ENCODE measurements at places on chromosomes 7 and 10. TPM values are rescaled to one million over a fixed set of nuclear protein-coding genes. Genes with fewer than 3 reads are reported as not detected.

GRCh38 chr10:5595994-5596471 lies 70.4 kb downstream of the ASB13 start:
- no peak for DNase-seq

DNA sequence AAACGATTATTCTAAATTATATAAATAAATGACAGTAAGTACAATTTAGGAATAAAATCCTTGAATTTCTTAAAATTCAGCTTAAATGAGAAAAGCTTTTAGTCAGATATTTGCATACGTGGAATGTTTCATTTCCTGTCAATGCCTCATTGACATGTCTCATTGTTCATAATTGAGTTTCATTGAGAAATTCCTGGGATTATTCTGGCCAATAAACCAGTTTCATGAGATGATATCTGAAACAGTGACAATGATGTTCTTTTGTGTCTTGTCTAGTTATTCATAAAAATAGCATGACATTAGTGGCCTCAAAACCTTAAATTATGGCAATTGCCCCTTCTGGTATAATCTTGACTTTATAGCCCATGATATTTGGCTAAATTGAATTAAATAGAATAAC lies 95.8 kb downstream of the DKK1 start:
- no peak for DNase-seq

DNA sequence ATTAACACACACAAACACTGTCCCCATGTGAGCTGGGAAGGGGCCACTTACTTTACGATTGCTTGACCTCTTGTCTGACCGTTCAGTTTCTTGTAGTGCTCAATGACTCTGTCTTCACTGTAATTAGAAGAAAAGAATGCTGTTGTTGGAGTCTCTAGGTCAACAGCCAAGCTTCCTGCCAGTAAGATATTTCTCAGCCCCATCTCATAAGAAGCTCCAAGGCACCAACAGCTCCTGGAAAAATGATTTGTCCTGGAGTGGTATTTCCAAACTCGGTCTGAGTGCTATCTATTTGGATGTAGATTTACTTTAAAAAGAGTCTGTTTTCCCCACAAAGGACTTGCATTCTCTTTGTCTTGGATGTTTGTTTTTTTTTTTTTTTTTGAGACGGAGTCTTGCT lies 153.7 kb downstream of the PRPF18 start:
- no peak for DNase-seq

- DNase-seq: no peak
These were observed 1.8 kb downstream of the TPST1 start for GRCh38 chr7:66206934-66207240.

- DNase-seq: no peak
These were observed 26.4 kb downstream of the ASB13 start for GRCh38 chr10:5640036-5640435.

Gene MOGAT3
- total RNA-seq: not detected

Gene NKX1-2
- not detected for total RNA-seq

DNA sequence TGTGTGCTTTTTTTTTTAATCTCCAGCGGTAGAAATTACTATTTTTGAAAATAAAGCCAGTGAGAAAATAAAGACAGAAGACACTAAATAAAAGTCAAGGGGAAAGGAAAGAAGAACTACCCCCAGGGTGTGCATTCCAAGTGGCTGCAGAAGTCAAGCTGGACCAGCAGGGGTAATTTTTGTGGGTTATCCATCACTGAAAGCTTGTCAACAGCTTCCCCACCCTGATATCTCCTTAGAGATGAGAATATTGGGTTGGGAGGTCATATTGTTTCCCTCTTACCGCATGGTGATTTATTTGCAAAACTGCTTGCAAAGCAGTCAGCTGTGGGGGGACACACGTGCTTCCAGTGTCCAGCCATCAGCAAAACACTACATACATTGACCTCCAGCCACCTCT lies 46.4 kb downstream of the FAM107B start:
- no peak for DNase-seq

Gene LRRC18
- 0.96 TPM for total RNA-seq

- DNase-seq: peak; percentile 64
These were observed 42.3 kb downstream of the MINPP1 start for GRCh38 chr10:87546971-87547413.

GRCh38 chr10:80693565-80693964 lies 155.9 kb downstream of the SH2D4B start:
- DNase-seq: no peak

Gene HYAL4
- not detected for total RNA-seq

Gene GPR37
- total RNA-seq: 0.96 TPM

- no peak for DNase-seq
These were observed 2.9 kb downstream of the GLCCI1 start for GRCh38 chr7:7971308-7972040.

DNA sequence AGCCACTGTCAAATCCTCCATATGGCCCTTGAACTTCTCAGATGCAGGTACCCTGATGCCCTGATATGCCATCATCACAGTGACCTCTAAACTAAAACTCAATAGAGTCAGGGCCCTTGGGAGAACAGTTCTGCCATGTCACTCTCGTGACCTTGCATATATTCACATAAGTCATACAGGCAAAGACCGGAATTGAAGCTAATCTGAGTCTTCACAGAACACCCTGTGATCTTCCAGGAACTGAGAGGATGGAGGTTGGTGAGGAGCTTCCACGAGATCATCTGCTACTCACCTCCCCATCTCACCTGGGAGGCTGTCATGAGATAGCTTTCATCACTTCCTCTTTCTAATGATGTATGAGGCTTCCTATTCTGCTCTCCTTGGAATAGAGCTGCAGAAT lies 228.7 kb upstream of the CCDC6 start:
- DNase-seq: no peak

DNA sequence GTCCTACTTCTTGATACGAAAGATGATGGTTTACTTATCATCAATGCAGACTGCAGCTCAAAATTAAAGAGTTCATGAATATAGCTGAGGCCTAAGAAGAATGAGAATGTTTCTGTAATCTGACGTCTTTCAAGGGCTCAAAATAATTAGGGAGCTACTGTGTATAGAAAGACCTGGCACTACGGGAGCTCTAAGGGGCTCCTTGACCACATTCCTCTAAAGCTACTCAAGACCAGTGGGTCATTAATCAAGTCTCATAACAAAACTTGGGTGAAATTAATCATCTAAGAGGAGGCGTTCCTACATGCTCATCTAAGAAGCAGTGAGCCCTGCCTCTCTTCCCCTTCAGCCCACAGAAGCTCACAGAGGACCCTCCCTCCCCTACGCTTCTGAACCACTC lies 863.8 kb upstream of the AUTS2 start:
- no peak for DNase-seq

GRCh38 chr7:97006055-97006815 lies 882 bp downstream of the DLX6 start:
- DNase-seq: no peak

DNA sequence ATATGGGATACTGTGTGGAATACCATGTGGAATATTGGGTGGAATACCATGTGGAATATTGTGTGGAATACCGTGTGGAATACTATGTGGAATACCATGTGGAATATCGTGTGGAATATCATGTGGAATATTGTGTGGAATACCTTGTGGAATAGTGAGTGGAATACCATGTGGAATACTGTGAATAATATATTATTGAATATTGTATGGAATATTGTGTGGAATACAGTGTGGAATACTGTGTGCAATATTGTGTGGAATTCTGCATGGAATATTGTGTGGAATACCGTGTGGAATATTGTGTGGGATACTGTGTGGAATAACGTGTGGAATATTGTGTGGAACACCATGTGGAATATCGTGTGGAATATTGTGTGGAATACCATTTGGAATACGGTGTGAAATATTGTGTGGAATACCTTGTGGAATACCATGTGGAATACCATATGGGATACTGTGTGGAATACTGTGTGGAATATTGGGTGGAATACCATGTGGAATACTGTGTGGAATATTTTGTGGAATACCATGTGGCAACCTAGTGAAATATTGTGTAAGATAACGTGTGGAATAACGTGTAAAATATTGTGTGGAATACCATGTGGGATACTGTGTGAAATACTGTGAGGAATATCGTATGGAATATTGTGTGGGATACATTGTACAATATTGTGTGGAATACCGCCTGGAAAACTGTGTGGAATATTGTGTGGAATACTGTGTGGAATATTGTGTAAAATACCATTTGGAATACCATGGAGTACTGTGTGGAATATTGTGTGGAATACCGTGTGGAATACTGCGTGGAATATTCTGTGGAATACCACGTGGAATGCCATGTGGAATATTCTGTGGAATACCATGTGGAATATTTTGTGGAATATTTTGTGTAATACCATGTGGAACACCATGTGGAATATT lies 133.9 kb upstream of the CHST15 start:
- no peak for DNase-seq

Gene CHAT
- not detected for total RNA-seq

- no peak for DNase-seq
These were observed 559 bp upstream of the FKBP14 start for GRCh38 chr7:30027065-30027456.

GRCh38 chr10:43945908-43946307 lies 297.2 kb upstream of the ZNF32 start:
- DNase-seq: no peak
